ENCODE measurements at places on chromosomes 12 and 14.

DNA sequence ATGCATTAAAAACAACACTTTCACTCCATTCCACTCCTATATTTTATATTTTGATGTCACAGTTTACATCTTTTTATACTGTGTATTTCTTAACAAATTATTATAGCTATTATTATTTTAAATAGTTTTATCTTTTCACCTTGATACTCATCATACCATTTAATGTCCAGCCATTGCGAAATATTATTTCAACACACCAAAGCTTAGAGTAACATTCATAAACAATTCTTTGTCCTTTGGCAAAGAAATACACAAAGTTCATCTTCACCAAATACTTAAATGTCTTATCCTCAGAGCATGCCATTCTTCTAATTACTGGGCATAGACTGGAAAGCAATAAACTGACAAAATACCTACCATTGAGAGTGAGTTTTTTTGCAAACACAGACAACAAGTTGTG is 1963.4 kb upstream of the FLRT2 start:
- DNase-seq, result no peak

GRCh38 chr14:32679927-32680612 is 258.6 kb upstream of the NPAS3 start:
- no peak for DNase-seq

DNA sequence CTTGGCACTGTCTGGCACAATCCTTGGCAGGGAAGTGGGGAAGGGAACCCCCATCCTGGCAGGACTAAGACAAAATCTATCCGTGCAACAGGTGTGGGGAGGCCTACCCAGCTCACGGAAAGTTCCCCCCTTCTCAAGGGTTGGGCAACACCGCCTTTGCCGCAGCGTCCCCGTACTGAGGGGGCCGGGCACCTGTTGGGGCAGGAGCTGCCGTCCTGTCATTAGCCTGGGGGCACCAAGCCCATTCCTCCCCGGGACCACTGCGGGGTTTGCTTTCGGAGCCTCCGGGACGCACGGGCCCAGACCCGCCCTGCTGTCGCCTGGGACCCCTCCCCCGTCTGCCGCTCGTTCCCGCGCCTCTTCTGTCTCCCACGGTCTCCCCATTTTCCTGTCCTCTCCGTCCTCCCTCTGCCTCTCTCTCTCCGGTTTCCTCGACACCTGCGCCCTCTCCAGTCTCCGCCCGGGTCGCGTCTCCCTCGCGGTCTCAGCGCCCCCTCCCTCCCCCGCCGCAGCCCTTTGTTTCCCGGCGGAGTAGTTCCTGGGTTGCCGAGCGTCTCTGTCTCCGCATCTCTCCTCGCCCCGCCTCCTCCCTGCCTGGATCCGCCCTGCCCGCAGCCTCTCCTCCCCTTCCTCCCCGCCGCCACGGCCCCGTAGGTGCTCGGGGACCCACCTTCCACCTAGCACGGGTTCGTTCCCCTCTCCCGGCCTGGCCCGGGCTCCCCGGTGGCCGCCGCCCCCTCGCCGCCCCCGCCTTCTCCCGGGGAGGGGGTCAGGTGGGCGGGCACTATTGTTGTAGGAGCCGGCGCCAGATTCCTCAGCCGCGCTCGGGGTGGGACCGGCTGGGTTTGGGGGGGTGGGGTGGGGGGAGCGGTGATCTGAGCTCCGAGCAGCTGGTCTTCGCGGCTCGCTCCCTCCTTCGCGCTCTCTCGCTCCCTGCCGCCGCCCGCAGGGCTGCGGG is at the start of gene CACNB3:
Gene CACNB3, plus strand, starts transcription at position 624 of the 958 bp plus-strand sequence. CDS start 434 bp downstream, outside the sequence.
- peak; percentile 62 for DNase-seq

- DNase-seq, result no peak
These were observed 62.6 kb upstream of the VASH1 start for GRCh38 chr14:76698631-76699030.

- DNase-seq, result no peak
These were observed 384.2 kb downstream of the ZFP36L1 start for GRCh38 chr14:68408680-68409079.

GRCh38 chr14:60253649-60254048 is 4.6 kb downstream of the PPM1A start:
- no peak for DNase-seq

- DNase-seq, result no peak
These were observed 4.0 kb downstream of the SIX1 start for GRCh38 chr14:60645126-60645741.

GRCh38 chr14:101224356-101225156 is 321.0 kb upstream of the RTL1 start:
- DNase-seq, result no peak

DNA sequence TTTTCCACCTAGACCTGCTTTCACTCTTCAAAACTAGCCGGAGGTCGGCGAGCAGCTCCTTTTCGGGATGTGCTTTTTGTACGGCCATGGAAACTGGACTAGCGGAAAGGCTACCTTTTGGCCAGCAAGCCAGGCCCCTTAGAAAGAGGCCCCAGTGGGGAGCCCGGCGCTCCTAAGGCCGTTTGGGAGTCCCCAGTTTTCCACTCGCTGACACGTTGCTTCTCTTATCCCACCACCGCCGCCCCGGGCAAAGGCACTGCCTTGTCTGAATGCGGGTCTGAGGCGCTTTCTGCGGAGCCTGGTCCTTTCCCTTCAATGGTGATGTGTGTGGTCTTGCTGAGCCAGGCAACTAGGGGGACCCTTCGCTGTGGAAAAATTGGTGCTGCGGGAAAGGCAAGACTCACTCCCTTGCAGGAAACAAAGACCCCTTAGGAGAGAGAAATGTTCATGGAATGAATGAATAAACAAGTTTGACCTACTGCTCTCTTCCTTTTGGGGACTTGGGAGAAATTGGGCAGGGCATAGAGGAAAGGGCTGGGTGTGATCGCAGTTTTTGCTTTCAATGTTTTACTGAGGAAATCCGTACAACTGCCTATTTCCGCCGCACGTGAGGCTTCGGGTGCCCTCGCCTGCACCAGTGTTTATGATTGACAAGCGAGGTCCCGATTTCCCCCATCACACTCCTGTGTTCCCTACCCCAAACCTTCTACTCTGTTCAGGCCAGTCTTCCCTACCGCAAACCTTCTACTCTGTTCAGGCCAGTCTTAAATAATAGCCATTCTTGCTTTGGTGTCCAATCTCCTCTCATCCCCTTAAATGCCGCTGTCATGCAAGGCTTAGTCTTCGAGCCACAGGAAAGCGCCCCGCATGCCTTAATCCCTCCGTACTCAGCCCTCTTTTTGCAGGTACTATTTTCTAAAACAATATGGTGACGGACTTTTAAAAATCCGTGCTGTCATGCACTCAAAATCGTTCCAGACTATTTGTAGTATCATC is 1.0 kb upstream of the SLC38A2 start:
- DNase-seq, result no peak

DNA sequence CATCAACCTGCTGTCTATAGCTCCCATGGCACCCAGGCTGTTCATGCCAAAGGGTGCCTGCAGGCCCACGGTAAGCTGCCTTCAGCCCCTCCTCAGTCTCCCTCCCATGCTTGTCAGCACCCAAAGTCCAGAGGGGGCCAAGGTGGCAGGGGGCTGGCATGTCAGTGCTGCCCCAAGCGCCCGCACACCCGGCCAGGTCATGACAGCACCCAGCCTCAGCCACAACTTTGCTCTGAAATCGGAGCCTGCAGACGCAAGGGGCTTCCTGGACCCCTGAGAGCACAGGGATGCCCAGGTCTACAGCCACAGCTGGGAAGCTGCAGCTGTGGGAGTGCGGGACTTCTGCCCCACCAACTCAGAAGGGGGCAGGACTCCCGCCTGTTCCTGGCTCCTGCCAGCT is 28.5 kb upstream of the PAPLN start:
- no peak for DNase-seq

- DNase-seq, result no peak
These were observed 10.0 kb downstream of the FBXO33 start for GRCh38 chr14:39422243-39422642.

DNA sequence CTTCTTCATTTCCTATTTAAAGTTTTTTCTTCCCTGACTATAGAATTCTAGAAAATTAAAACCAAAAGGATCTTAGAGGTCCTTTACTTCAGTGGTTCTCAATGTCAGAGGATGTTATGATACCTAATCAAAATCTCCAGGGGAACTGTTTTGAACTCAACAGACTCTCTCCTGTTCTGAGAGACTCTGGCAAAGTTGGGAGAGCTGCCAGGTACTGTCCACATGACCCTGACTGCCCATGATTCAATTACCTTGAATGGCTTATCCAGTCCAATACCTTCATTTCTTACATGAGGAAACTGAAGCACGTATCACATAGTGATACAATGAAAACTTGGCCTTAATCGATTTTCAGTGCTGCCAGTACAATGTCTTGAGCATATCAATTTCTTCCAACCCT is 16.6 kb downstream of the ALKBH1 start:
- no peak for DNase-seq

- DNase-seq, result no peak
These were observed 16.4 kb downstream of the RNASE2 start for GRCh38 chr14:20971705-20972021.

DNA sequence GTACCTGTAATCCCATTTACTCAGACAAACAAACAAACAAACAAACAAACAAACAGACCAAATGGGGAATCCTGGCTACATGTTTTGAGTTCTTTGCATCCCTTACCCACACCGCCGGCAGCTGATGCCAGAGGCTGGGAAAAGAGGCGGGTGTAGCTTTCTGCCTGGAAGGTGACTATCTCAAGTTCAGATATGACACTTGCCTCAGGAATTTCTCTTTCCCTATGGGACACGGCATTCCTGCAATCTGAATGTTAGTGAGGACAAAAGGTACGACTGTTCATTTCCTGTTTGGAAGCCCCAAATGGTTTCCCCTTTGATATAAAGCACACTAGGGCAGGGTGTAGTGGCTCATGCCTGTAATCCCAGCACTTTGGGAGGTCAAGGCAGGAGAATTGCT is 2.9 kb downstream of the MYL2 start:
- no peak for DNase-seq
